ENCODE measurements at places on chromosomes 1 and 21. TPM values are rescaled to one million over a fixed set of nuclear protein-coding genes. Genes with fewer than 3 reads are reported as not detected.

DNA sequence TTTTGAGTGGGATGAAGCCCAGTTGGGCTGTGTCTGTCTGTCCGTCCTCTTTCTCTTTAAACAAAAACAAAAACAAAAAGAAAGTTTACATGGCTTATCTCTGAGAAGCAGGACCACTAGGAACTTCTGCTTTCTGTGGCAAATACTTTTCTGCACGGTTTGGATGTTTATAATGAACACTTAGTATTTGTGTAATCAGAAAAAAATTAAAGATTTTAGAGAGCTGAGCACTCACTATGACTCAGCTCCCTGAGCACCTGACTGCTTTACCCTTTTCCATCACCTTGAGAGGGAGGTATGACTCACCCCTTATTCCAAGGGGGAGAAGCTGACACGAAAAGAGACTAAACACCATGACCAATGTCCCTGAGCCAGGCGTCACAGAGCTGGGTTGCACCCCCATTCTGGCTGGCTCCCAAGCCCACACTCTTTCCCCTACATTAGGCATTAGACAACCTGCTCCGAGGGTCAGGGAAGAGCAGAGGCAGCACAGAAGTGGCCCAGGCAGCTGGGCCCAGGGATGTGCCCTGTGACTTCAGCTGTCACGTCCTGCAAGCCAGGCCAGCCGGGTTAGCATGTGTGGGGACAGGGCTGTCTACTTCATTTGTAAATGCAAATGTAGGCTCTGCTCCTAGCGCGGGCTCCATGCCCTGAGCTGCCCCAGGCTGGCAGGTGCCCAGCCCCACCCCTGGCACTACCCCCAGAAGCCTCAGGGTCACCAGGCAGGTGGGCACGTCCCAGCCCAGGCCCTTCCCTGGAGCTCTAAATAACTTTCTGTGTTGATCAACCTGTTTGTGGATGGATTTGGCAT is 30.4 kb downstream of the RAP1GAP start:
- H3K4me3 ChIP-seq = no peak overlapping the region
- DNase-seq = peak; percentile 48
- H3K36me3 ChIP-seq = no peaks in the 10 kb centered on the region
- H3K27ac ChIP-seq = no peak overlapping the region
- peaks cover 5% of the 10 kb centered on the region for H3K4me1 ChIP-seq
- H3K27me3 ChIP-seq = peaks cover 6% of the 10 kb centered on the region

DNA sequence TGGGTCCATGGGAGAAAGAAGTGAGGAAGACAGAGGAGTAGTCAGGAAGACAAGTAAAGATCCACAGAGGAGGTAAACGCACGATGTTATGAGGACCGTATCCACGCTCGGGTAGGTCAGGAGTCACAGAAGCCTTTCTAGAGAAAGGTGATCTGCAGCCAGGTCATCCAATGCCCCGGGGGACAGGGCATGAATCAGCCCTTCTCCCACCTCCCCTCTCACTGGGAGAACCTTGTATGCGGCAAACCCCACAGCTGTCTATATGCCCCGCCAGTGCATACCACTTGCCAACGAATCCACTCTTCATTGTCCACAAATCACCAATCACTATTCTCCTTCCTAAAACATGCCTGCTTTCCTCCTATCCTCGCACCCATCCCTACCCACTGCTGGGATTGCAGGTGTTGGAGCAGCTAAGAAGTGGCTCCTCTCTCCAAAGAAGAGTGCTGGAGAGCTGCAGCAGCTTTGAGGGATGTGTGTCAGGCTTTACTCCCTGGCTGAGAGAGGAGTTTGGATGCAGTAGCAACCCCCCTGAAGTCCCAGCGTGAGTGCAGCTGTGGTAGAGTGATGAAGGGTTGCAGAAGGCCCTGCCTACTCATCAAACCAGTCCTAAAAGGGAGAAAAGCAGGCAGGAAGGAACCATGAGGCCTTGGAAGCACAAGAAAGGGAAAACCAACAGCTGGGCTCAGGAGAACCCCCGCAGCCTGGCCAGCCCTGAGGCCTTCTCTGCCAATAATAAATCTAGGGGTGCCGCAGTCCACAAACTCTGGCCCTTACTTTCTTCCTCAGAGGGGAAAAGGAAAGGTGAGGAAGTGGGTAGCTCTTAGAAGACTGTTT is 102.2 kb upstream of the GADD45A start:
- no peaks in the 10 kb centered on the region for H3K36me3 ChIP-seq
- no peak for DNase-seq
- H3K4me3 ChIP-seq = no peak overlapping the region
- no peaks in the 10 kb centered on the region for H3K4me1 ChIP-seq

DNA sequence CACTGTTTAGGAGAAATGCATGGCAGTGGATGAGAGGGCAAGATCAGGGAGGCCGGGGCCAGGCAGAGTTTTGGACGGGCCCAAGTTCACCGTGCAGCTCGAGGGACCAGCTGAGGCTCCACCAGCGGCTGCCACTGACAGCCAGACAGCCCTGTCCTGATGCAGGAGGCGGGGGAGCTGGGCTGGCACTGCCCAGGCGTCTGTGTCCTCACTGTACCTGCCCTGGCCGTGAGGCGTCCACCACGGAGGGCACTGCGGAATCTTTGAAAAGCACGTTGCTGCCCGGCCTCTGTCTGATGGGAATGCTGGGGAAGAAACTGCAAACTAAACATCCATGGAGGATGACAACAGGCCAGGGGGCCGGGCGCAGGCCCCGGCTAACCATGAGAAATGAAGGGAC is 35.5 kb downstream of the VPS26C start:
- peaks cover 2% of the 10 kb centered on the region for H3K4me1 ChIP-seq
- no peak overlapping the region for H3K27ac ChIP-seq
- H3K4me3 ChIP-seq = no peak overlapping the region
- no peaks in the 10 kb centered on the region for H3K27me3 ChIP-seq

FTCD gene
- 0.16 TPM for total RNA-seq

GPX7 gene
- total RNA-seq = 19.0 TPM

DNA sequence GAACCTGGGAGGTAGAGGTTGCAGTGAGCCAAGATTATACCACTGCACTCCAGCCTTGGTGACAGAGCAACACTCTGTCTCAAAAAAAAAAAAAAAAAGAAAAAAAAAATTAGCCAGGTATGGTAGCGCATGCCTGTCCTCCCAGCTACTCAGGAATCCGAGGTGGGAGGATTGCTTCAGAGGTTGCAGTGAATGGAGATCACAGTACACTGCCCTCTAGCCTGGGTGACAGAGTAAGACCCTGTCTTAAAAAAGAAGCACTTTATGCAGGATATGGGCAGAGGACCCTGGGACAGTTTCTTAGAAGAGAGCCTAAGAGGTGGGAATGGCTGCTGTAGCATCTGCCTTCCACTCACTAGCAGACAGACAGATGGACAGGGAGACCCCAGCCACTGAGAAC is 23.0 kb downstream of the IQGAP3 start:
- no peak for DNase-seq
- peaks cover 4% of the 10 kb centered on the region for H3K4me1 ChIP-seq
- H3K4me3 ChIP-seq = no peak overlapping the region
- H3K27ac ChIP-seq = no peak overlapping the region
- H3K36me3 ChIP-seq = no peaks in the 10 kb centered on the region
- H3K27me3 ChIP-seq = no peaks in the 10 kb centered on the region

DNA sequence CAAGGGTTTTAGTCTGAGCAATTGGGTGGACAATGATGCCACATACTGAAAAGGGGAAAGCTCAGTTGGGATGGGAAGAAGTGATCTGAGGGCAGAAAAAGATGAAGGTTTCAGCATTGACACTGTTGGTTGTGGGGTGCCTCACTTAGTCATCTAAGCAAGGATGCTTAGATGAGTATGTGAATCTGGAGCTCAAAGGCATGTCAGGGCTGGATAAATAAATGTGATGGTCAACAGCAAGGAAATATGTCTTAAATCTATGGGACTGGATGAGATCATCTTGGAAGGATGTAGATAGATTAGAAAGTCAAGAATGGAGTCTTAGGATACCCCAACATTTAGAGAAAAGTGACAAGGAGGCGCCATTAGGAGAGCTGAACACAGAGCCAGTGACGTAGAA is 114.6 kb downstream of the ZBTB18 start:
- no peaks in the 10 kb centered on the region for H3K36me3 ChIP-seq
- no peak overlapping the region for H3K4me3 ChIP-seq
- DNase-seq = no peak
- no peak overlapping the region for H3K27ac ChIP-seq

KMO gene
- total RNA-seq = not detected

- peak overlapping the region; percentile 95 for H3K27ac ChIP-seq
- H3K36me3 ChIP-seq = peaks cover 25% of the 10 kb centered on the region
- DNase-seq = peak; percentile 64
- no peaks in the 10 kb centered on the region for H3K27me3 ChIP-seq
These were observed 685 bp downstream of the CRTC2 start for GRCh38 chr1:153957744-153958110.

DNA sequence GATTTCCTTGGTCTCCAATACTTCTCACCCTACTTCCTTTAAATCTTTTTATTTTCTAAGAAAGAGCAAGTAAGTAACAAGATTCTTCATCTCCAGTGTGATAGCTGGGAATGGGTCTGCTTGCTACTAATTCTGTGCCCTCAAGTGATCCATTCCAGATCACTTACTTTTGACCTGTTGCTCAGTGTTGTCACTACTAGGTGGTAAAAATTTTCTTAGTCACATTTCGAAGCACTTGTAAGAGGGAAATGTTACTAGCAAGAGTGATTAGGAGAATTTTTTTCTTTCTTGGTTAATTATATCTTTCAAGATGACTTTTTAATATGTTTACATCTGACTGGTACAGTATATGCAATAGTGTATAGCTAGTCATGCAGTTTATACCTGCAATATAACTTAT is 2.2 kb downstream of the UBAP2L start:
- H3K27ac ChIP-seq = peak overlapping the region; percentile 100
- peak overlapping the region; percentile 99 for H3K4me3 ChIP-seq
- peaks cover 83% of the 10 kb centered on the region for H3K36me3 ChIP-seq
- peaks cover 65% of the 10 kb centered on the region for H3K4me1 ChIP-seq
- DNase-seq = no peak

DNA sequence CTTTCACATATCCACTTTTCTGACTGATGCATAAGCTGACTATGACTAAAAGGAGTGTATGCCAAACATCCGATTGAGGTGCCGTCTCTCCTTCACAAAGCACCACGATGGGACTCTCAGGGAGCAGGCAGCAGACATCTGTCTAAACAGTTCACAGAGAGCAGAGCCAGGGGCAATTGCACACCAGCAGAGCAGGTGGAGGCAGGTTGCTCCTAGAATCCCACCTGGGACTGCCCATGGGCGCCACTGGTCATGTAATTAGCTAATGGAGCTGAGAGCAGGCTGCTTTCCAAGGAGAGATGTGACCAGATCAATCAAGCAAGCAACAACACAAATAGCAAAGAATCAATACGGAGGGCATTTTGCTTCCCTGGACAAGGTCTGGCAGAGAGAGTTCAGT is 30.5 kb upstream of the COA6 start:
- no peak overlapping the region for H3K4me3 ChIP-seq
- DNase-seq = no peak
- peaks cover 3% of the 10 kb centered on the region for H3K27me3 ChIP-seq
- no peak overlapping the region for H3K27ac ChIP-seq
- H3K36me3 ChIP-seq = no peaks in the 10 kb centered on the region
- no peaks in the 10 kb centered on the region for H3K4me1 ChIP-seq

TFF1 gene
- not detected for total RNA-seq

- H3K27ac ChIP-seq = no peak overlapping the region
- DNase-seq = peak; percentile 40
- H3K36me3 ChIP-seq = no peaks in the 10 kb centered on the region
These were observed 622.4 kb upstream of the PKN2 start for GRCh38 chr1:88061492-88062177.

DNA sequence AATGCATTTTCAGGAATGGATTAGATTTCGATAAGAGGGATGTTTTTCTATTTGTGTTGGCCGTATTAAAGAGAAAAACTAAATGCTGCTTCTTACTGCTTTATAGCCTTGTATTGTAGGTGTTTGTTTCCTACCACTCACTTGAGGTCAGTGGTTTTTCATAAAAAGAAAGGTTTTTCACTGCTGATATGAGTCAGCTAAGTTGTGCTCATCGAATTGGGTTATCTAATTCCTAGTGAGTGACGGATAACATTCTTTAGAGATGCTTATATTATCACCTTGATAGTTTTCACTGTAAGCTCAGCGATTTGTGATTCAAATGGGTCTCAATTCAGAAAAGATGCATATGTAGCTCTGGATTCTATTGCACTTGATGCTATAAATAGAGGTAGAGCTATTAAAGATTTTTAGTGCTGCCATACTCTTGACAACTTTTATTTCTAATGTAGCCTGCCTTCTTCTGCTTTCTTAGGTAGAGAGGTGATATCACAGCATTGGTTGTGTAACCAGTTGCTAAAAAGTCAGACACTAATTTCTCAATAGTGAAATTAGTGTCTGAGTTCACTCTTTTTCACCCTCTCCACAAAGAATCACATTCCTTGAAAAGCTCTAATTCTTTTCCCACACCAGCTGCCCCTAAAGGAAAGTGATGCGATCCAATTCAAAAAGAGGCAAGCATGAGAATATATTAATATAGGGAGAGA is 180.0 kb downstream of the RASAL2 start:
- no peak overlapping the region for H3K27ac ChIP-seq
- no peaks in the 10 kb centered on the region for H3K36me3 ChIP-seq
- no peaks in the 10 kb centered on the region for H3K27me3 ChIP-seq
- no peak for DNase-seq
- H3K4me1 ChIP-seq = no peaks in the 10 kb centered on the region

C1orf226 gene
- 0.16 TPM for total RNA-seq

- no peak for DNase-seq
- no peaks in the 10 kb centered on the region for H3K36me3 ChIP-seq
- H3K4me1 ChIP-seq = no peaks in the 10 kb centered on the region
These were observed 191.7 kb upstream of the GORAB start for GRCh38 chr1:170340308-170340707.

GRCh38 chr1:87961992-87962391 is 633.3 kb downstream of the LMO4 start:
- H3K27me3 ChIP-seq = peaks cover 5% of the 10 kb centered on the region
- H3K4me1 ChIP-seq = no peaks in the 10 kb centered on the region
- no peak overlapping the region for H3K4me3 ChIP-seq
- no peak overlapping the region for H3K27ac ChIP-seq
- no peak for DNase-seq

GRCh38 chr1:153670257-153670858 is 435 bp downstream of the ILF2 start:
- peaks cover 45% of the 10 kb centered on the region for H3K36me3 ChIP-seq
- peak; percentile 51 for DNase-seq
- H3K4me1 ChIP-seq = peaks cover 34% of the 10 kb centered on the region
- no peak overlapping the region for H3K27ac ChIP-seq
- H3K4me3 ChIP-seq = no peak overlapping the region

Data from activated CD4-positive, alpha-beta T cell treated with anti-CD3 and anti-CD28 coated beads for 36 hours (primary cell).